Placental epithelial cell (primary cell): ENCODE measurements at places on chromosomes 7 and 10. TPM values are rescaled to one million over a fixed set of nuclear protein-coding genes. Genes with fewer than 3 reads are reported as not detected.

The CFAP70 gene
- total RNA-seq, result 0.76 and 5.9 TPM in 2 replicates

The TRPV5 gene
- under 0.01 TPM in 1 of 2 replicates, not detected in the other for total RNA-seq

The HOXA10 gene
- total RNA-seq, result 0.39 TPM in 1 of 2 replicates, not detected in the other

The C10orf120 gene
- not detected in 2 replicates for total RNA-seq

The BRAT1 gene
- 25.9 and 36.9 TPM in 2 replicates for total RNA-seq

The EBF3 gene
- total RNA-seq, result 3.0 and 5.1 TPM in 2 replicates

The TWIST1 gene
- total RNA-seq, result 5.2 and 6.3 TPM in 2 replicates

The DYNC1I1 gene
- total RNA-seq, result 1.6 and 2.7 TPM in 2 replicates

The NEUROD6 gene
- total RNA-seq, result not detected in 2 replicates

The MGAM2 gene
- total RNA-seq, result under 0.01 TPM in 1 of 2 replicates, not detected in the other

The LRRC4 gene
- total RNA-seq, result under 0.01 and 0.11 TPM in 2 replicates

The SPDYE11 gene
- total RNA-seq, result not detected in 2 replicates

The MUC12 gene
- under 0.01 and 0.98 TPM in 2 replicates for total RNA-seq

The SLC26A3 gene
- total RNA-seq, result 0.11 TPM in 1 of 2 replicates, not detected in the other

The PAX4 gene
- not detected in 2 replicates for total RNA-seq

The CXCL12 gene
- 0.79 TPM in 1 of 2 replicates, not detected in the other for total RNA-seq

The SFTPA1 gene
- not detected in 2 replicates for total RNA-seq

The TRIP6 gene
- total RNA-seq, result 67.5 and 94.1 TPM in 2 replicates

The OPN1SW gene
- not detected in 2 replicates for total RNA-seq

The DMBT1 gene
- total RNA-seq, result not detected in 2 replicates

The CALHM2 gene
- 23.7 and 25.1 TPM in 2 replicates for total RNA-seq

The MSS51 gene
- 1.1 and 1.6 TPM in 2 replicates for total RNA-seq

The COL13A1 gene
- total RNA-seq, result not detected in 2 replicates

The C10orf67 gene
- total RNA-seq, result 0.33 TPM in 1 of 2 replicates, not detected in the other

The MYL10 gene
- not detected in 2 replicates for total RNA-seq

The IRF5 gene
- total RNA-seq, result under 0.01 and 0.22 TPM in 2 replicates

The GRID1 gene
- under 0.01 and 0.11 TPM in 2 replicates for total RNA-seq

The TCAF2 gene
- total RNA-seq, result 8.2 and 10.7 TPM in 2 replicates

The CHN2 gene
- 16.1 and 25.5 TPM in 2 replicates for total RNA-seq

The CEP41 gene
- 5.5 and 11.2 TPM in 2 replicates for total RNA-seq

The CRPPA gene
- total RNA-seq, result 1.6 and 3.1 TPM in 2 replicates

The CDK1 gene
- total RNA-seq, result 8.6 and 16.3 TPM in 2 replicates

The TM9SF3 gene
- total RNA-seq, result 69.1 and 132 TPM in 2 replicates

The PDK4 gene
- total RNA-seq, result not detected in 2 replicates

The MYH16 gene
- under 0.01 TPM in 1 of 2 replicates, not detected in the other for total RNA-seq

The RNF32 gene
- total RNA-seq, result 0.54 and 0.79 TPM in 2 replicates

The AGR2 gene
- 870 and 914 TPM in 2 replicates for total RNA-seq

The IDI2 gene
- total RNA-seq, result not detected in 2 replicates

The MSMB gene
- not detected in 2 replicates for total RNA-seq

The ITGB8 gene
- total RNA-seq, result 0.87 and 1.6 TPM in 2 replicates

The KCNH2 gene
- total RNA-seq, result under 0.01 TPM in 2 replicates

The NRG3 gene
- 0.22 and 0.39 TPM in 2 replicates for total RNA-seq

The TACR2 gene
- total RNA-seq, result not detected in 2 replicates
